ENCODE measurements at places on chromosomes 12 and 14.

GRCh38 chr14:70785556-70785955, 23.8 kb downstream of the MAP3K9 start:
- DNase-seq = no peak

GRCh38 chr14:73058922-73059673, 764 bp downstream of the RBM25 start:
- DNase-seq = no peak

GRCh38 chr14:102370305-102370809, 7.6 kb downstream of the TECPR2 start:
- DNase-seq = no peak

DNA sequence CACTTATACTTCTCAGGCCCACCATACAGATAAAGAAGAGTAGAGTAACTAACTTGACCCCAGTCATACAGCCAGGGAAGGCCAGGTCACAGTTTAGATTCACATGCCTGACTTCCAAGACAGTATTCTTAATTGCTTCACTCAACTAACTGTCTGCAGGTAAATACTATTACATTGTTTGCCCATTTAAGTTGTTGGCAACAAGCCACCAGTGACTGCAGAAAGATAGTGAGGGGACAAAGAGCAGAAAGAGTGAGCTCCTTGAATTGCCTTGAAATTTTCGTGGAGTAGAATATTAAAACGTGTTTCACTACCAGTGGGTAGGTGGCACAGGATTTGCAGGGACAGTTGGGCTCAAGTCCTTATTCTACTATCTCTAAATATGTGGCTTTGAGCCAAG, 146.3 kb upstream of the RMST start:
- no peak for DNase-seq

- DNase-seq = no peak
Measured at GRCh38 chr12:104752881-104753280, 205.2 kb downstream of the SLC41A2 start.

GRCh38 chr12:124519746-124520145, 47.7 kb downstream of the NCOR2 start:
- DNase-seq = no peak

- DNase-seq = no peak
Measured at GRCh38 chr14:29558516-29558915, 369.1 kb downstream of the PRKD1 start.

GRCh38 chr12:76653342-76653741, 93.8 kb upstream of the OSBPL8 start:
- no peak for DNase-seq

DNA sequence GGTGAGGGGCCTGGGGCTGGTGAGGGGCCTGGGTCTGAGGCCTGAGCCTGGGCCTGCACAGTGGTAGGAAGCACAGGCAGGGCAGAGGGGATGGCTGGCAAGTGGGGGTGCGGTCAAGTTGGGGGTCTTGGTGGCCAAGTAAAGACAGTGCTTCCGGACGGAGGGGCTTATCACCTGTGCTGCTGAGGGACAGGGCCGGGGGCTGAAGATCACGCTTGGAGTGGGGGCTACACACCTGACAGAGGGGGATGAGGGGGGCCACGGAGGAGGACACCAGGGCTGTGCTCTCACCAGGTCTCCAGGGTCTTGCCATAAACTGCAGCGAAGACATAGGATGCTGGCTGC, 12.2 kb downstream of the TEDC1 start:
- no peak for DNase-seq

DNA sequence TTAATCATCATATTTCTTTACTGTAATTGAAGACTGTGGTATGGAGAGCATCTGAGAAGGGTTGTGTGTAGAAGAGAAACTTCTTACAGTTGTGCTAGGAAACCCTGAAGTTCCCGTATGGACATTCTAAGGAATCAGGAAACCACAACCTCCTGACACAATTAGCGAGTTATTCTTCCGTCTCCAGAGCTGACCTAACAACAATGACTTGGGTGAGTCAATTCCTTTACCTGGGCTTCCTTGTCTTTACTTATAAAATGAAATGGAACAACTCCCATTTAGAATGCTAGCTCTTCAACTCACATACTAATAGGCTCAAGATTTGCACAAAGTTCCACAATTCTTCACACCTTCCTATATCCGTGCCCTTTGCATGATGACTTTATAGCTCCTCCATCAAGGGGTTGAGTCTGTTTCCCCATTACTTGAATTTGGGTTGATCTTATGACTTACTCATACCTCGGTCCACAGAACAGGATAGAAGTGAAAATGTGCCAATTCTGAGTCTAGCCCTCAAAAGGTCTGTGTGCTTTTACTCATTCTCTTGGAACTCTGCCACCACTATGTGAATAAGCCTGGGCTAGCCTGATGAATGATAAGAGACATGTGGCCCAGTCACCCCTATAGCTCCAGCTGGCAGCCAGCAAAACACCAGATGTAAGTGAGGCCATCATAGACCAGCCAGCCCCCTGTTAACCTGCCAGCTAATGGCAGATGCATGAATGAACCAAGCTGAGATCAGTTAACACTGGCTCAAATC, 459.4 kb downstream of the ETNK1 start:
- DNase-seq = no peak

- DNase-seq = no peak
Measured at GRCh38 chr12:82883394-82884355, 197.0 kb downstream of the TMTC2 start.

GRCh38 chr12:116249938-116250337, 27.6 kb downstream of the MED13L start:
- DNase-seq = no peak

DNA sequence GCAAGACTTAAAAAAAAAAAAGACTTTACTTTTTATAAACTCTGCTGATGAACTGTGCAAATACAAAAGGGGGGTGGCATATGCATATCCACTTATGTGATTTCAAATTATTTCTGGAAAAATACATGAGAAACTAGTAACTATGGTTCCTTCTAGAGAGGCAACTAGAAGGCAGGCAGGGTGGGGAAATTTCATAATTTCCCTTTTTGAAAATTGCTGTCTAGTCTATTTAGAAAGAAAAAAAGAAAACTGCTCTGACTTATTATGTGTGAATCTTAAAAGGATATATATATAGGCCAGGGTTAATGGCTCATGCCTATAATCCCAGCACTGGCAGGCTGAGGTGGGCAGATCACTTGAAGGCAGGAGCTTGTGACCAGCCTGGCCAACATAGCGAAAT, 42.3 kb downstream of the ANAPC7 start:
- no peak for DNase-seq

- no peak for DNase-seq
Measured at GRCh38 chr12:41605545-41606305, 417.6 kb downstream of the PDZRN4 start.

GRCh38 chr14:84087986-84088531, 1441.9 kb upstream of the FLRT2 start:
- DNase-seq = no peak

GRCh38 chr12:95126736-95127135, 53.3 kb upstream of the NR2C1 start:
- DNase-seq = no peak

DNA sequence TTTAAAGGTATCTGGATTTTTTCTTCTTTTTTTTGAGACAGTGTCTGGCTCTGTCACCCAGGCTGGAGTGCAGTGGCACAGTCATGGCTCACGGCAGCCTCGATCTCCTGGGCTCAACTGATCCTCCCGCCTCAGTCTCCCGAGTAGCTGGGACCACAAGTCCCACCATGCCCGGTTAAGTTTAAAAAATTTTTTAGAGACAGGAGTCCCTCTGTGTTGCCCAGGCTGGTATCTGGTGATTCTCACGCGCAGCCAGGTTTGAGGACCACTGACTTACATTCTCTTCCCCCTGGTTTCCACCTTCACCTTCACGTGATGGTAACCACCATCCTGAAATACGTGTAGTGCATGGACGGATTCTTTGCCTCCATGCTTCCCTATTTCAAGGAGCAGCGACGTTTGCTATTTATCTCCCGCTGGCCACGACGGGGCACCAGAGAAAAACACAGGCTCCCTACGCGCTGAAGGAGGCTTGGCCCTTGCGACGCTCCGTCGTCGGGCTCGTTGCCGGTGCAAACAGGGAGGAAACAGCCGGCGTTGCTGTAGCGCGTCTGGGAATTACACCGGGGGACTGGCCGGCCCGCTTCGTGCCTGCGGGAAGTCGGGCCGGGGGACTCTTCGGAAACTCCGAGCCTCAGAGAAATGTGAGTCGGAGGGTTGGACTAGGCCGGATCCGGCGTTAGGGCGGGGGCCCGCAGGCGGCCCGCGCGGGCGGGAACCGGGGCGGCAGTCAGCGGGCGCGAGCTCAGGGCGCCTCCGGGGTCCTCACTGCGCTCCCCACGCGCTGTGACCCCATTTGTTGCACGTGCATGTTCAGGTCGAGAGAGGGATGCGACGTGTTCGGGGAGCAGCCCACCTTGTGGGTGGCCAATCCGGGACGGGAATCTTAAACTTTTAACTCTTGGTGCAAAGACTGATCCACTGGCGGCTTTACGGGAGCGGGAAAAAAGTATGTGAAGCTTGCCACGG, at the start of gene TCHP:
Gene TCHP, plus strand, starts transcription at position 492 of the 969 bp plus-strand sequence. CDS start 2,753 bp downstream, outside the sequence.
- peak; percentile 77 for DNase-seq

GRCh38 chr12:12837025-12837812, 24.1 kb downstream of the DDX47 start:
- DNase-seq = peak; percentile 54

GRCh38 chr12:47785887-47786661, 13.0 kb downstream of the SLC48A1 start:
- no peak for DNase-seq

DNA sequence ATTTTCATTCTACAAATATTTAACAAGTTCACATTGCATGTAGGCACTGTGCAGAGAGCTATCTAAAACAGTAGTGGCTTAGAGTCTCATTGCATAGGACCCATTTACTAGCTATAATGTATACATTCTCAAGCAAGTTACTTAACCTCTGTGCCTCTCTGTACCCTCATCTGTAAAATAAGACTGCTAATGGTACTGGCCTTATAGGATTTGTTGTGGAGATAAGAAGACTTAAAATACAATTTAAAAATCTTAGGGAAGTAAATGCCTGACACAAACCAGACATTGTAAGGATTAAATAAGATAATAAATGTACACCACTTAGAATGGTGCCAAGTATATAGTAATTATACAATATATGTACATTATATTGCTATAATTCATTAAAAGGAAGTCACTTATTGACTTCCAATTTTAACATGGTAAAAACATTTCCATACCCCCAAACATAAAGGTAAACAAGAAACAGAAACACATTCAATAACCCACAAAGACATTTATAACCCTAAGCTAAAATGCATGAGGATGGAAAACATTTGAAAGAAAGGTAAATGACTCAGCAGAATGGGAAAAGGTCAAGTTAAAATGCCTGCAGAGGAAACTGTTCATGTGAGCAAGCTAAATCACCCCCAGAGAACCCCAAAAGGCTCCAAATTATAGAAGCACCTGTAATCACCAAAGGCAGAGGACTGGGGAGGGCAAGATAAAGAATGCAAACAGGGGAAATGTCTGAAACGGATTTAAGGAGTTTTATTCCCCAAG, 30.8 kb downstream of the RPS6KA5 start:
- no peak for DNase-seq

- no peak for DNase-seq
Measured at GRCh38 chr12:47828976-47829482, 9.3 kb upstream of the HDAC7 start.

GRCh38 chr14:93160353-93160801, 24.3 kb downstream of the MOAP1 start:
- no peak for DNase-seq

- no peak for DNase-seq
Measured at GRCh38 chr12:41108032-41108431, 80.1 kb upstream of the PDZRN4 start.

GRCh38 chr12:25186788-25187402, 8.1 kb downstream of the DNAI7 start:
- DNase-seq = no peak

DNA sequence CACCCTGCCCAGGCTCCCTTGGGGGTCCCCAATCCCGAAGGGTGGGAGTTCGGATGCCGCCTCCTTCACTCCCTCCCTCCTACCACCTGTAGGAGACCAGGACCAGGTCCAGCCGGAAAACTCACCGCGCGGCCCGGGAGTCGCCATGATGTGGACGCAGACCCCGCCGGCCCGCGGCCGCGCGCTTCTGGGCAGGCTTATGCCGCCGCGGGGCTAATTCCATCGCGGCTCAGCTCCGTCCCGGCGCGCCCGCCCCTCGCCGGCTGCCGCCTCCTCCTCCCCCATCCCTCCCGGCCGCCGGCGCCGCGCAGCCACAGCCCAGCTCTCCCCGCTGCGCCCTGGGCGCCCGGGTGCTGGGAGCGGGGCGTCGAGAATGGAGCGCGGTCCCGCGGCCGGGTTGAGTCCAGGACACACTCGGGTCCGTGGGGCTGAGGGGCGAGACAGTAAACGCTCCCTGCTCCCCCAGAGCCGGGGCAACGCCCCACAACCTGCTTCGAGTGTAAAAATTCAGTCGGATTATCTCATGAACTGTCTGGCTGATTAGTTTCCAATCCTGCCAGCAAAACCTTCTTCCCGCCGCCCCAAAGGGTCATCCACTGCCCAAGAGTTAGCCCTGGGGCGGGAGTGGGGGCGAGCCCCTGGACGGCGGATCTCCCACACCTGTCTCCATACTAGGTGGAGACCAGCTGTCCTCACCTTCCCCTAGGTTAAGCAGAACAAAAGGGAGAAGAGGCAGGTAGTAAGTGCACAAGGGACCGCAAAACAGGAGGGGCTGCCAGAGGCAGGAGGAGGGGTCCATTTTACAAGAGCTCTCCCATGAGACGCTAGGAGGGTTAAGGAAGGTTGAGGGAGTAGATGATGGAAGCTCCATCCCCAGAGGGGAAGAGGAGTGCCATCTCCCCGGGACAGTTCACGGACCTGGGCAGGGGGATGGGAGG, at the start of gene ANO2:
Gene ANO2, minus strand, starts transcription at position 189 of the 938 bp plus-strand sequence. Its CDS starts 42 bp downstream, at position 147.
- DNase-seq = no peak

DNA sequence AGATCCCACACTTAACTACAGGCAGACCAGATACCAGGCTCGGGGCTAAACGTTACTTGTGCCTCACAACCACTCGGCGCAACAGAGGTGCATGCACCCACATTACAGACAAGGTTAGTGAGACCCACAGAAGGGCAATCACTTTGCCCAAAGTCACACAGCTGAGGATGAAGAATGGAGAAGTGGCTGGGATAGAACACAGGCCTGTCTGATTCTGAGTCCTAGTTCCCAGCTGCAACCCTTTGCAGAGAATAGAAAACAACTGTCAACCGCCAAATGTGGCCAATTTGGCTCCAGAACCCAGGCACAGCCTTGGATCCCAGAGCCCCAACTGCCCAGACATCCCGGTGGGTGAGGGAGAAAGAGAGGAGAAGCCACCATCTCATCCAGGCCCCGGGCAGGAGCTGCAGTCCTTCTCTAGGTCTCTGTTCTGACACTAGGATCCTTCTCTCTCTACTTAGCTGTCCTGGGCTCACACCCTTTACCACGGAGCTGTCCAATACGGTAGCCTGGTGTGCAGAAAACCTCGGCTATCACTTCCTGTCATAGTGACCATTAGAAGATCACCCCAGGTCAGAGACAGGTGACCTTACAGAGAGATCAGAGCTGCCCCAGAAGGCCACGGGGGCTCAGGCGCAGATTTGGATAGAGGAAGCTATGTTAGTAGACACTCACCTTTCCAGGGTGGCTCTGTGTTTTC, 59.1 kb downstream of the FAM222A start:
- no peak for DNase-seq

GRCh38 chr12:30826276-30826675, 71.5 kb upstream of the CAPRIN2 start:
- no peak for DNase-seq

All from activated naive CD4-positive, alpha-beta T cell treated with anti-CD3 and anti-CD28 coated beads, Interleukin-2, amount 50 U/mL, for 16 hours (primary cell).